ENCODE measurements at places on chromosomes 12 and 14.

GRCh38 chr14:96905065-96905464 lies 107.9 kb downstream of the VRK1 start:
- no peak for DNase-seq

DNA sequence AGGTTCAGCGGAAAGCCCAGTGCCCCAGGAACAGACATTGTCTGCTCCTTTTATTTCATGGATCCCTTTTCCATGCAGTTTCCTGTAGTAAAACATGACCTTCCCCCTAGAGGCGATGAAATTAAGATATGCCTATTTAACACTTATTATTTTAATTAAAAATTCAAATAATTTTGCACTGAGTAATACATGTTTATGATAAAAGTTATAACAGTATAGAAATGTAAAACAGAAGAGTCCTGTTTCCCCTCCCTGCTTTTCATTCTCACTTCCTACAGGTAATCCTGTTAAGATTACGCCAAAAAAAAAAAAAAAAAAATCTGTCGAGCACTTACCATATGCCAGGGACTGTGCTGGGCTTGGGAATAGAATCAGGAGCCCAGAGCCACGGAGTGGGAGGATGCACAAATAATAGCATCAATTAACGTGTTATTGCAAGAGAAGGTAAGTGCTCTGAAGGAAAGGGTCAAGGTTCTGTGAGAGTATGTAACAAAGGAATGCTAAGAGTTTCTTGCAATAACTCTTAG lies 830 bp upstream of the LPCAT3 start:
- DNase-seq, result no peak

- DNase-seq, result no peak
Observed at GRCh38 chr12:57207731-57208630, 8.6 kb upstream of the NXPH4 start.

DNA sequence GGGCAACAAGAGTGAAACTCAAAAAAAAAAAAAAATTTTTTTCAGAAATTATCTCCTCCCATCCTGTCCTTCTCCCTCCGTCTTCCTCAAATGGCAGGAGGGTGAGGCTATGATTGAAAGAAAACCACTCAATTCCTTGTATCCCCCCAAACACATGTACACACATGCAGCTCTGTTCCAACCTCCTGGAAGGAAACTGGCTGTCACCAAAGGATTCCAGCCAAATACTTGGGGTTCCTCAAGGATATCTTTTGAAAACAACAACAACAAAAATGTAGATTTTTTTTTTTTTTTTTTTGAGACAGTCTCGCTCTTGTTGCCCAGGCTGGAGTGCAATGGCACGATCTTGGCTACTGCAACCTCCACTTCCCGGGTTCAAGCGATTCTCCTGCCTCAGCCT lies 46.8 kb upstream of the VASH1 start:
- DNase-seq, result no peak

GRCh38 chr14:73422515-73422914 lies 35.8 kb downstream of the NUMB start:
- DNase-seq, result no peak

Data from left renal pelvis (tissue), 4 donors.